ENCODE measurements at places on chromosomes 7 and 10. TPM values are rescaled to one million over a fixed set of nuclear protein-coding genes. Genes with fewer than 3 reads are reported as not detected.

Gene STEAP2
- total RNA-seq = 5.2 TPM

Gene PDK4
- total RNA-seq = 0.71 TPM

Gene MKX
- 0.39 TPM for total RNA-seq

Gene SLC18A3
- total RNA-seq = not detected

Gene CPA5
- not detected for total RNA-seq

Gene WNT16
- not detected for total RNA-seq

Gene ACBD7
- total RNA-seq = 10.2 TPM

Gene KCP
- total RNA-seq = 0.06 TPM

Gene CNTNAP2
- 6.2 TPM for total RNA-seq

Gene GPR37
- total RNA-seq = 0.65 TPM

Gene TEX36
- total RNA-seq = not detected

Gene DYNC1I1
- total RNA-seq = 8.4 TPM

Gene ICA1
- total RNA-seq = 15.1 TPM

Gene EBF3
- 3.4 TPM for total RNA-seq

Gene WNT8B
- not detected for total RNA-seq

Gene CYP2E1
- 2.5 TPM for total RNA-seq

Gene CISD1
- total RNA-seq = 42.6 TPM

Gene CRYGN
- total RNA-seq = 0.17 TPM

Gene PTPRN2
- total RNA-seq = 5.5 TPM

Gene NUPR2
- total RNA-seq = not detected

Gene ANXA11
- 34.2 TPM for total RNA-seq

Gene GIMAP8
- total RNA-seq = not detected

Gene ZNF722
- not detected for total RNA-seq

Gene CC2D2B
- total RNA-seq = 0.29 TPM

Gene CALML5
- total RNA-seq = not detected

Gene H2BK1
- not detected for total RNA-seq

Gene ACTL6B
- not detected for total RNA-seq

Gene CD36
- not detected for total RNA-seq

Gene TLL2
- total RNA-seq = 0.29 TPM

Gene RPEL1
- 0.06 TPM for total RNA-seq

Gene GNAT3
- total RNA-seq = not detected

Gene GPNMB
- 14.5 TPM for total RNA-seq

Gene SFTPA1
- not detected for total RNA-seq

Gene TFAM
- 53.5 TPM for total RNA-seq

Gene BMPR1A
- total RNA-seq = 18.6 TPM

Gene PNLIPRP1
- total RNA-seq = not detected

Gene ENTPD1
- 0.06 TPM for total RNA-seq
